ENCODE measurements at places on chromosomes 12 and 14.

DNA sequence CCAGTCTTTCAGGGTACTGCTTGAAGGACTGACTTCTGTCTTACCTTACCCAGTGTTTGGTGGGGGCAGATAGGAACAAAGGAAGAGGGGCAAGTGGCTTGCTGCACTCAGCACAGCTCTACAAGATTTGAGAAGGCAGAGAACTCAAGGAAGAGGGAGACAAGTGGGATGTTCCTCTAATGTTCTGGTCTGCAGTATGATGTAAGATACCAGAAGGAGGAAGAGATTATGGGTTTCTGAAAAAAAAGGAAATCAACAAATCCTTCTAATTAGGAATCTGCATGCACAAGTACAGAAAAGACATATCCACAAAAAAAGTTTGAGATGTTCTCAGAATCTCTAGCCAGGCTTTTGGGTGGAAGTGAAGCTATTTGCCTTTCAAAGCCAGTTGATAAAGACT lies 37.1 kb downstream of the USP15 start:
- no peak for DNase-seq

DNA sequence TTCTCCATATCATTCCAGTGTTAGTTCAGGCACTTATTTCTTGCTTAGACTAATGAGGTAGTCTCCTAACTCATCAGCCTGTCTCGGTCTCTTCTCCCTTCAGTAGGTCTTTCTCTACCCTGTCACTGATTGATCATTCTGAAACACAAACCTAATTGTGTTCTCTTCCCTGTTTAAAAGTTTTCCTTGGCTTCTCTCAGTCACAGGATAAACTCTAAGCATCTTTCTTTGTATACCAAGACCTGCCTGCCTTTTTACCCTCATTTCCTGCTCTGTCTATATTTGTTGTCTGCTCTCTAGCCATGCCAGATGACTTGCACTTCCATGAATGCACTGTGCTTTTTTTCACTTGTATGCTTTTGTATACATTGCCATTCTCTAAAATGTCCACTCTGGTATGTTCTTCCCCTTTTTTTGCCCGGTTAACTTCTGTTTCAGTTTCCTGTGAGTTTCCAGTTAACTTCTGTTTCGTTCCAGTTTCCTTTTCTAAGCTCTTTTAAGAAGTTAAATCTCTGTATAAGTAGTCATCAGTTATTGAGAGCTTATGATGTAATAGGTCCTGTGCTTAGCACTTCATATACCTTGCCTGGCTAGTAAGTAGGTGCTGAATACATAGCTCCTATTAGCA lies 12.8 kb downstream of the DIP2B start:
- DNase-seq = no peak

GRCh38 chr14:63470962-63471793 lies 72.0 kb downstream of the PPP2R5E start:
- DNase-seq = no peak

GRCh38 chr14:89566644-89567415 lies 149.8 kb upstream of the FOXN3 start:
- DNase-seq = no peak

GRCh38 chr12:95258151-95258550 lies 40.5 kb downstream of the VEZT start:
- DNase-seq = no peak

Measured in activated CD8-positive, alpha-beta memory T cell treated with anti-CD3 and anti-CD28 coated beads, Interleukin-2, amount 50 U/mL, for 4 hours (primary cell).